ENCODE measurements at places on chromosomes 1 and 21. TPM values are rescaled to one million over a fixed set of nuclear protein-coding genes. Genes with fewer than 3 reads are reported as not detected.

The SIM2 gene
- 5.6 TPM for total RNA-seq

The TFF2 gene
- total RNA-seq, result not detected

The RGS4 gene
- not detected for total RNA-seq

The TMEM269 gene
- total RNA-seq, result 0.12 TPM

The CELA3B gene
- total RNA-seq, result not detected

The SMCP gene
- not detected for total RNA-seq

The CRYBG2 gene
- not detected for total RNA-seq

The TRIM67 gene
- 0.07 TPM for total RNA-seq

The SLC44A5 gene
- 4.8 TPM for total RNA-seq

The CELSR2 gene
- 3.8 TPM for total RNA-seq

The LCE1A gene
- total RNA-seq, result not detected

The PPIAL4G gene
- not detected for total RNA-seq

The FCRL5 gene
- not detected for total RNA-seq

The SERPINC1 gene
- not detected for total RNA-seq

The PLEKHN1 gene
- total RNA-seq, result 0.43 TPM

The AGT gene
- total RNA-seq, result not detected

The MXRA8 gene
- total RNA-seq, result not detected

The CTTNBP2NL gene
- total RNA-seq, result 10.7 TPM

The CRNN gene
- not detected for total RNA-seq

The HDGF gene
- total RNA-seq, result 499 TPM

The KCNT2 gene
- 4.1 TPM for total RNA-seq

The LINGO4 gene
- not detected for total RNA-seq

The RNF186 gene
- not detected for total RNA-seq

The TRAF3IP3 gene
- not detected for total RNA-seq

The RNU1-1 gene
- under 0.01 TPM for total RNA-seq

The KCNH1 gene
- total RNA-seq, result 0.15 TPM

The SPRR2G gene
- not detected for total RNA-seq

The RPAP2 gene
- 31.0 TPM for total RNA-seq

The IGSF3 gene
- 1.7 TPM for total RNA-seq

The SELENBP1 gene
- 28.9 TPM for total RNA-seq

The LRRC40 gene
- total RNA-seq, result 32.5 TPM

The MYCL gene
- total RNA-seq, result 0.77 TPM

The BROX gene
- 118 TPM for total RNA-seq

The SLC30A1 gene
- 35.3 TPM for total RNA-seq

The C1orf185 gene
- total RNA-seq, result not detected

The BATF3 gene
- total RNA-seq, result 7.6 TPM

The OR2L5 gene
- not detected for total RNA-seq

The NBPF10 gene
- total RNA-seq, result 0.72 TPM

The RNU1-3 gene
- total RNA-seq, result under 0.01 TPM

The SLX9 gene
- total RNA-seq, result 41.4 TPM

Data from NCI-H460 (cell line).